ENCODE measurements at places on chromosomes 16 and 17. TPM values are rescaled to one million over a fixed set of nuclear protein-coding genes. Genes with fewer than 3 reads are reported as not detected.

BICDL2 gene
- 2.3 TPM for polyA plus RNA-seq

DNA sequence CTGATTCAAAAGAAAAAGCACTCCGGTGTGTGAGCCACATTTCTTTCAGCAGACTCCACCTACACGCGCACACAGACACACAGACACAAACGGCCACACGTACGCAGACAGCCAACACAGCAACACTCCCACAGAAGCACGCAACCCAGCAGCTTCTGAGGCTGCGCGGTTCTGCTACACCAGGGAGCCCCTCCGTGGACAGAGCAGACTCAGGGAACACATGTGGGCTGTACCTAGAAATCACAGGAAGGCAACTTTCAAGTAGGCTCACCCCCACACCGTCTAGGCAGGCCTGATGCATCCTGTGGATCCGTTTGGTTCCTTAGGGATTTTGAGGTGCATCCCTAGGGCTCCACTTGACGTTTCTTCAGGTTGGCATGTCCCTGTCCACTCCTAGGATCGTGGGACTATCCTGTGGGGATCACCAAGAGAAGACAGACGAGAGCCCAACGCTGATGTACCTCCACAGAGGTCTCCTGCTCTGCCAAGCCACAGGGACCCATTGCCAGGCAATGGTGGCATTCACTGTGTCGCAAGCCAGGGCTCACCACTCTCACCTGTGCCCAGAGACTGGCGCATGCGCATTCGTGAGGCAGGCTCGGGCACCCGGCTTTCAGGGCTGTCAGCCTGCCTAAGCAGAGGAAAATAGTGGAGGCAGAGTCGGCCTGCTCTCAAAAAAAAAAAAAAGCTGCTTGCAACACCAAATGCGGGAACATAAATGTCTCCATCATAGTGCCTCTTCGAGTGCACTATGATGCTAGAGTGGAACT, 2333.3 kb downstream of the TP53TG3F start:
- no peak for DNase-seq

KIAA0513 gene
- polyA plus RNA-seq, result 4.2 TPM

MT1A gene
- polyA plus RNA-seq, result not detected

ASIC2 gene
- polyA plus RNA-seq, result 3.3 TPM

- no peak for DNase-seq
Measured at GRCh38 chr16:57800200-57801097, 1.8 kb downstream of the KIFC3 start.

DNA sequence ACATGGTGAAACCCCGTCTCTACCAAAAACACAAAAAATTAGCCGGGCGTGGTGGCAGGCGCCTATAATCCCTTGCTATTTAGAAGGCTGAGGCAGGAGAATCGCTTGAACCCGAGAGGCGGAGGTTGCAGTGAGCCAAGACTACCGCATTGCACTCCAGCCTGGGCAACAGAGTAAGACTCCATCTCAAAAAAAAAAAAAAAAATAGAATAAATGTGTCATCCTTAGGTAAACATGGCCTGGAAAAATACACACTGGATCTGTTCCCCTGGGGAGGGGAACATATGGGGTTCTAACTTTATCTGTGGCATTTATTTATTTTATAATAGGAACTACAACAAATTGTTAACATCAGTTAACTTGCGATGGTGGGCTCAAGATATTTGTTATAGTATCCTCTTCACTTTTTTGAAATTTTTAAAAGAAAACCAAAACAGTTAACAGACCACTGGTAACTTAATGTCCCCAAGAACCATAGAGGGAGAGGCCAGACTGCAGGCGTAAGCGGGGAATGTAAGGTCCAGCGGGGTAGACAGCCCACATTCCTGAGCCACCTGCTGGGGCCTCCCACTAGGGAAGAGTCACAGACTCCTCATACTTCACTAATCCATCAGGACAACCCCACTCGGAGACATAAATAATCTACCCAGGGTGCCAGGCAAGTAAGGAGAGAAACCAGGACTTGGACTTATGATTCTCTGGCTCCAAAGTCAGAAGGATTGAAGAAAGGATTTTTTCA, 12.5 kb upstream of the TXNDC11 start:
- DNase-seq, result no peak

- DNase-seq, result no peak
Measured at GRCh38 chr17:72771734-72772133, 320.8 kb downstream of the SLC39A11 start.

Data from right renal pelvis (tissue), 4 donors.